ENCODE measurements at places on chromosomes 6 and 20. TPM values are rescaled to one million over a fixed set of nuclear protein-coding genes. Genes with fewer than 3 reads are reported as not detected.

The ATP6V1G2 gene
- not detected for total RNA-seq

The DACT2 gene
- total RNA-seq = 0.44 TPM

GRCh38 chr6:4169028-4169789 is 33.8 kb upstream of the ECI2 start:
- ATAC-seq = no peak

- no peak for ATAC-seq
Observed at GRCh38 chr20:10490706-10491105, 55.6 kb downstream of the SLX4IP start.

The AARS2 gene
- total RNA-seq = 9.1 TPM
